Brain pericyte (primary cell): ENCODE measurements at places on chromosomes 4 and X.

GRCh38 chr4:38730830-38731646, 51.8 kb downstream of the TLR10 start:
- DNase-seq, result peak; percentile 68

DNA sequence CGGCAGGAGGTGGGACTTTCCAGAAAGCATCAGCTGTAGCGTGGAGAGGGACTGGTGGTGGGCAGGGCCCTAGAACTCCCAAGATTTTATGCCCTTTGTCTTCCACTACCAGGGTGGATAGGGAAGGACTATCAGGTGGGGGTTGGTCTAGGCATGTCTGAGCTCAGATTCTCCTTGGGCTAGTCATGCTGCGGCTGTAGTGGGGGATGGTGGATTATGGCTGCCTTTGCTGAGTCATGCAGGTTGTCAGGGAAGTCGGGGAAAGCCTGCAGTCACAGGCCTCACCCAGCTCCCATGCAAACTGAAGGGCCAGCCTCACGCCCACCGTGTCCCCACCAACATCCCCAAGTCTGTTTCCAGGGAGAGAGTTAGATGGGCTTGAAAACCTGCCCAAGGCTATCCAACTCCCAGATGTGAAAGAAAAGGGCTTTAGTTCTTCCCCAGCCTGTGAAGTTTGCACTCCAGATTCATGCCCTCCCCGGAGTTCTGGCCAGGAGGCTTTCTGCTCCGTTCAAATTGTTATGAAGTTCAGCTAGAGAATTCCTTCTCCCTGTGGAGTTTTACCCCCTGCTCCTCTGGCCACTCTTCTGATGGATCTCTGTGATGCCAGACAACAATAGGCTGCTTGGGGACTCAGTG, 13.4 kb upstream of the MEPE start:
- DNase-seq, result peak; percentile 16

DNA sequence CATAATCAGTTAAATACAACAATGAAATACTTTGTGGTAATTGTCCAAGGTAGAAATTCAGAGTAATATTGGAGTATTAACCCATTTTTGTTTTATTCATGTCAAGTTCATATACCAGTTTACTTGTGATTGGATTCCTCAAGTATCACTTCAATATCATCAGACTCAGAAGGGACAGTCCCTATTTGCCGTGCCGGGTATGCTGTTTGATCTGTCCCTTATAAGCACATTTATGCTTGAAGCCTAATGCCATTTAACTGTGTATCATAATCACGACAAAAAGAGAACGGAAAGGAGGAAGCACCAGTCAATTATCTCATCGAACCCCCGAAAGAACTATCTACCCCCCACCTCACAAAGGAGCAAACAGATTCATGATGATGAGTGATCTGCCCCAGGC, 171.0 kb upstream of the TBL1X start:
- no peak for DNase-seq

DNA sequence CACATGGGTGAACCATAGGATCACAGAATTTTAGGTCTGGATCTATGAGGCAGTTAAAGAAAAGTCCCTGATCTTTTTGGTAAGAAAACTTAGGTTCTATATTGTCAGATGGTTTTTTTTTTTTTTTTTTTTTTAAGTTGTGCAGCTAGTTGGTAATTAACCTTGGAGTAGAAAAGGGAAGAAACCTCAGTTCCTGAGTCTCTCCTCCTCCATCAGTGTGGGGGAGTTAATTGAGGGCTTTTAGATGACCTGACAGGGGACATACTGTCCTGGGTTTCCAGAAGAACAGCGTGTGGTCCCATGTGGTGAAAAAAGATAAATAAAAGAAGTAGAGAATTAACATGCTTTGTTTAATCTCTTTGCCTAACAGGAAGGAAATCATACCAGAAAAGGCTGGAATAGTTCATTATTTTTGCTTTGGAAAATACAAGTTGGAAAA, 123.7 kb downstream of the ARHGAP10 start:
- DNase-seq, result no peak

- no peak for DNase-seq
Measured at GRCh38 chrX:119887721-119888425, 7.8 kb upstream of the AKAP14 start.

DNA sequence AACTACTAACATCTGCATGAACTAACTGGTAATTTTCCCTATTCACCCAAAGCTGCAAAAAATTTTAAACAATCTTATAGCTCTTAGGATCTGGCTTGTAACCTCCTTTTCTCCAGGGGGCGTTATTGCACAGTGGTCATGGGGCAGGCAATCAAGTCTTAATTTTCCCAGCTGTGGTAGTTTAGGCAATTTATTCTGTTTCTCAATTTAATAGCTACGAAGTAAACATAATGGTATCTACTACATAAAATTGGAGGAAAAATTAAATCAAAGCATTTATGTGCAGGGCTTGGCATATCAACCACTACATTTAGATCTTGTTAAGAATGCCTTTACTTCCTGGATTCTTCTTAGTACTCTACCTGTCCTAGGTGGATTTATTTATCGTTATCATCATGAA, 137.4 kb upstream of the GUCY1A1 start:
- DNase-seq, result no peak

GRCh38 chr4:26028133-26028792, 114.2 kb downstream of the SMIM20 start:
- no peak for DNase-seq

DNA sequence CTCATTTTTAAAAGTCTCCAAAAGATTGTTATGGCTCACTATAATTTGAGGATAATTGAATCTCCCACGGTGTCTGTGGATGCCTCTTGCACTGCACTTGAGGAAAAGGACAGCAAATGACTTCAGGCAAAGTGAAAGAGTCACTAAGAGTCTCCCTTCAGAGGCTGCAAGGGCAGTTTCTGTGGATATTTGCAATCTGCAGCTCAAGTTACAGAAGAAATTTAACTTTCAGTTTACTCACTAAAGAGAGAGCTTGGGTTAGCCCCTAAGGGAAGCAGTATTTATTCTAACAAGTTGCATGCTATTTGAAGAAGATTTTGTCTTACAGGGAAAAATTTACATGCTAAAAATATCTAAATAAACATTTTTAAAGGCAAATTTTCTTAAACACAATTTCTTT, 912.0 kb upstream of the TENM3 start:
- DNase-seq, result no peak

GRCh38 chrX:21905953-21906352, 34.6 kb upstream of the SMS start:
- DNase-seq, result no peak

DNA sequence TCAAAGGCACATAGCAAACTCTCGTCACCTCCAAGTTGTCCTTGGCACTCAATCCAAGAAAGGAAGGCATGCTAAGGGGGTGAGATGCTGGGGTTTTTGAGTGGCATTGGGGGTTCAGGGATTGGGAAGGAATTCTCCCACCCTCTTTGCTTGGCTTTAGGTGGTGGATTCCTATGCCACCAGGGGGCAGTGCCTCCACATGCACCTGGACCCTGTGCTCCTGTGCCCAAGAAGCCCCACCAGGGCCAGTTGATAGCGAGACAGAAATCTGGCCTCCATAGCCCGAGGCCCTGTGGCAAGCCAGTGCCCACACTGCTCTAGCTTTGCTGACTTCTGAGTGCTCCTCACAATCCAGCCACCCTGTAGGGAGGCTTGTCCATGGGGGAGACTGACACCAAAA, 2.0 kb upstream of the FATE1 start:
- DNase-seq, result no peak

GRCh38 chr4:166737430-166737829, 496.9 kb downstream of the SPOCK3 start:
- no peak for DNase-seq

- no peak for DNase-seq
Measured at GRCh38 chrX:18674417-18674787, 2.5 kb upstream of the RS1 start.

GRCh38 chr4:140666889-140667614, 89.1 kb downstream of the TBC1D9 start:
- no peak for DNase-seq
